Adrenal gland (tissue), 19 donors: ENCODE measurements at places on chromosomes 5 and 9. TPM values are rescaled to one million over a fixed set of nuclear protein-coding genes. Genes with fewer than 3 reads are reported as not detected.
A peak's percentile ranks its signal among the peaks of the same experiment; 100 is the strongest.

GRCh38 chr9:29701559-29701958, 2128.3 kb upstream of the C9orf72 start:
- H3K27me3 ChIP-seq = no peaks in the 10 kb centered on the region
- no peak for DNase-seq
- H3K36me3 ChIP-seq = no peaks in the 10 kb centered on the region
- H3K4me1 ChIP-seq = no peaks in the 10 kb centered on the region

DNA sequence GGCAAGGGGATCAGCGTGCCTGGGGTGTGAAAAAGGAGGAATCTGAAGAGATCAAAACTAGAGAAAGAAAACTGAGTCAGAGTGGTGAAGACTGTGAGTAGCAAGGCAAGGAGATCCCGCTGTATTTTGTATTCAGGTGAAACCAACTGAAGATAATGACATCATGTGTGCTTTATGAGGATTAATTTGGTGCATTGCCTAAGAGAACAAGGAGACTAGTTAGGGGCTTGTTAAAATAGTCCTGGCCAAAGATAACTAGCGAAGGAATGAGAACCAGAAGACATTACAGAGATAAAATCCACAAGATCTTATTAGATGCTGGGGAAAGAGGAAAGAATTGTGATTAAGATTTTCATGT, 16.9 kb upstream of the GPX3 start:
- H3K36me3 ChIP-seq = no peaks in the 10 kb centered on the region
- DNase-seq = no peak

The PCDHA7 gene
- 0.35 TPM for total RNA-seq

- H3K4me1 ChIP-seq = no peaks in the 10 kb centered on the region
- peaks cover 30% of the 10 kb centered on the region for H3K36me3 ChIP-seq
- H3K27ac ChIP-seq = no peak overlapping the region
- no peak for DNase-seq
- no peak overlapping the region for H3K4me3 ChIP-seq
- no peaks in the 10 kb centered on the region for H3K27me3 ChIP-seq
Observed at GRCh38 chr5:113569396-113569795, 55.9 kb downstream of the YTHDC2 start.

The ADCY2 gene
- total RNA-seq = 1.6 TPM

DNA sequence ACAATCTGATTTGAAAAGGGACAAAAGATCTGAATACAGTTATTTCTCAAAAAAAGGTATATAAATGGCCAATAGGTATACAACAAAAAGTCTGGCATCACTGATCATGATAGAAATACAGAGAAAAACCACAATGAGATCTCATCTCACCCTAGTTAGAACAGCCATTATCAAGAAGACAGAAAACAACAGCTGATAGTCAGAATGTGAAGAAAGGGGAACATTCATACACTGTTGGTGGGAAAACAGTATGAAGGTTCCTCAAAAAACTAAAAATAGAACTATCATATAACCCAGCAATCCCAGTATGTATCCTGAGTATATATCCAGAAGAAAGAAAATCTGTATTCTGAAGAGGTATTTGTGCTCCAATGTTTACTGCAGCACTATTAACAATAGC, 75.7 kb upstream of the OR2K2 start:
- peaks cover 57% of the 10 kb centered on the region for H3K36me3 ChIP-seq
- no peak for DNase-seq
- no peaks in the 10 kb centered on the region for H3K27me3 ChIP-seq
- no peaks in the 10 kb centered on the region for H3K4me1 ChIP-seq
- H3K27ac ChIP-seq = no peak overlapping the region
- no peak overlapping the region for H3K4me3 ChIP-seq

- no peak overlapping the region for H3K4me3 ChIP-seq
- no peak overlapping the region for H3K27ac ChIP-seq
Observed at GRCh38 chr5:137438932-137439331, 60.2 kb downstream of the SPOCK1 start.

DNA sequence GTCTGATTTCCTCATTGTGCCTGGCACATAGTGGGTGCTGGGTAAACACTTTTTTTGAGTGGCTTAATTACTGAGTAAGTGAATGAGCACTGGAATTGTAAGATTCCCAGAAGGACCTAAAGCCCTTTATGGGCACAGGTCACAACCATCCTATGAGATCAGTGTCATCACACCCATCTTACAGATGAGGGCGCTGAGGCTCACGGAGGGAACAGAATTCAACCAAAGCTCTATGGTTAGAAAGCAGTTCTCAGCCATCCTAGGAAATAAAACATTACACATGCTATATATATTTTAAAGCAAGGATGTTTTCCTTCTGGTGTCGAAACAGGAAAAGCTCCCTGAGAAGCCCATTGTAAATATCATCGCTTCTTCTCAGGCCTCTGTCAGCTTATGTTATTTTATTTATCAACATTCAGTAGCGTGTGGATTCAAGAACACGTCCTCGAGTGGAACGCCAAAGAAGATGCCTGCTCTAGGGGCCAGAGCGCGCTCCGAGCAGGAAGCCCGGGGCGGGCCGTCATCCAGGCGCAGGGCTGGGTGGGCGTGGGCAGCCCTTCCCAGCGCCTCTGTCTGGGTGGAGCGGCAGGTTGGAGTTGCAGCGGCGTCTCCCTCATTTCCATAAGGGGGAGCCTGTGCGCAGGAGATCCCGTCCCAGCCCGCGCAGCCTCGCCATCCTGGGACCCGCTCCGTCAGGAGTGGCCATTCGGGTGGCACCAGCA, 155.8 kb upstream of the SMIM23 start:
- DNase-seq = peak; percentile 29
- no peaks in the 10 kb centered on the region for H3K4me1 ChIP-seq
- no peak overlapping the region for H3K27ac ChIP-seq
- peaks cover 10% of the 10 kb centered on the region for H3K27me3 ChIP-seq
- H3K36me3 ChIP-seq = no peaks in the 10 kb centered on the region

DNA sequence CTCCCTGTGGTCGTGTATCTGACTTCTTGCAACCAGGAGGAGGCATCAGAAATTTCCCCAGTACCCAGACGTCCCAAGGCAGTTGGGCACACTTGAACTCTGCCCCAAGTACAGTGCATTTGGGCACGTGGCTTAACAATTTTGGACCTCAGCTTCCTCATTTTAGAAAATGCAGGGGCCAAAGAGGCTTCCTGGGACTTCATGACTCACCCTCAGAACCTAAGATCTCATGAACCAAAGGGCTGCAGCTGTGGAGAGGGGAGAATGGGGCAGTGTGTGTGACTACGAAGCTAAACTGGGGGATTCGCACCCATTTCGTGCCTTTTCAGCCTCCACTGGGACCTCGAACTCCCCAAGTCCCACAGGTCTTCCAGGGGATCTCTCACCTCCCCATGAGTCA, 59.2 kb downstream of the SYK start:
- no peak overlapping the region for H3K27ac ChIP-seq
- H3K36me3 ChIP-seq = no peaks in the 10 kb centered on the region
- H3K27me3 ChIP-seq = no peaks in the 10 kb centered on the region
- no peak overlapping the region for H3K4me3 ChIP-seq
- no peaks in the 10 kb centered on the region for H3K4me1 ChIP-seq
- DNase-seq = peak; percentile 45

The PRSS3 gene
- total RNA-seq = 1.8 TPM

- H3K36me3 ChIP-seq = no peaks in the 10 kb centered on the region
- peaks cover 43% of the 10 kb centered on the region for H3K4me1 ChIP-seq
- H3K4me3 ChIP-seq = no peak overlapping the region
- no peak for DNase-seq
- no peak overlapping the region for H3K27ac ChIP-seq
- no peaks in the 10 kb centered on the region for H3K27me3 ChIP-seq
Observed at GRCh38 chr5:38465061-38465460, 91.4 kb downstream of the LIFR start.

DNA sequence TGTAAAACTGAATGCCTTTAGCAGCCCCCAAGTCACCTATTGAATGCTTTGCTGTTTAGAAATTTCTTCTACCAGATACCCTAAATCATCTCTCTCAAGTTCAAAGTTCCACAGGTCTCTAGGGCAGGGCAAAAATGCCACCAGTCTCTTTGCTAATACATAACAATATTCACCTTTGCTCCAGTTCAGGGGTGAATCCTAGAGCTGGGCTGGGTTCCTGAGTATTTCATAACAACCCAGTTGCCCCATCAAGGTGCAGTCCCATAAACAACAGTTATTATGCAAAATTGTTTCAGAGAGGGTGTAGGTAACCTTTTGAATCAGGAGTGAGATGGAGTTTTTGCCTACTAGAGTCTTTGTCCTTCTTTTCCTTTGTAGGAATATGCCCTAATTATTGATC, 19.0 kb upstream of the C1QTNF3 start:
- DNase-seq = no peak
- H3K27ac ChIP-seq = no peak overlapping the region
- no peaks in the 10 kb centered on the region for H3K36me3 ChIP-seq
- H3K27me3 ChIP-seq = no peaks in the 10 kb centered on the region

DNA sequence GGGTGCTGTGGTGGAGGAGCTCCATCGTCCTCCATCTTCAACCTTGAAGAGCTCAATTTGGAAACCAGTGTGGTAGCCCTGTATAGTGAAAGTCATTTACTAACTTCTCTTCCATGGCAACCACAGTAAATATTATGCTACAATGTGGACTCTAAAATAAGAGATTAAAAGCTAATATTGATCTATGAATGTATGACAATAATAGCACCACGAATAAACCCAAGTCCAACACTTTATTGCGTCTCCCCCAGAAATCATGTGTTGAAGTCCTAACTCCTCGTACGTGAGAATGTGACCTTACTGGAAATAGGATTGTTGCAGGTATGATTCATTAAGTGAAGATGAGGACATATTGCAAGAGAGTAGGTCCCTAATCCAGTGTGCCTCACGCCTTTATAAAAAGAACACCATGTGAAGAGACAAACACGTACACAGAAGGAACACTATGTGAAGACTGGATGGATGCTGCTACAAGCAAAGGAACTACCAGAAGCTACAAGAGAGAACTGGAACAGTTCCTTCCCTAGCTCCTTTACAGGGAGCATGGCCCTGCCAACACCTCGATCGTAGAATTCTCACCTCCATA, 276.2 kb downstream of the PDE4D start:
- no peaks in the 10 kb centered on the region for H3K36me3 ChIP-seq
- H3K4me1 ChIP-seq = no peaks in the 10 kb centered on the region
- H3K27me3 ChIP-seq = no peaks in the 10 kb centered on the region
- no peak overlapping the region for H3K4me3 ChIP-seq

- H3K27ac ChIP-seq = peak overlapping the region; percentile 82
- H3K4me1 ChIP-seq = peaks cover 19% of the 10 kb centered on the region
- no peaks in the 10 kb centered on the region for H3K27me3 ChIP-seq
- peaks cover 2% of the 10 kb centered on the region for H3K36me3 ChIP-seq
- DNase-seq = no peak
Observed at GRCh38 chr9:83957248-83957513, 22.8 kb downstream of the HNRNPK start.

- H3K4me3 ChIP-seq = no peak overlapping the region
- no peaks in the 10 kb centered on the region for H3K36me3 ChIP-seq
- DNase-seq = no peak
- no peaks in the 10 kb centered on the region for H3K4me1 ChIP-seq
Observed at GRCh38 chr5:39448506-39449128, 23.8 kb upstream of the DAB2 start.

DNA sequence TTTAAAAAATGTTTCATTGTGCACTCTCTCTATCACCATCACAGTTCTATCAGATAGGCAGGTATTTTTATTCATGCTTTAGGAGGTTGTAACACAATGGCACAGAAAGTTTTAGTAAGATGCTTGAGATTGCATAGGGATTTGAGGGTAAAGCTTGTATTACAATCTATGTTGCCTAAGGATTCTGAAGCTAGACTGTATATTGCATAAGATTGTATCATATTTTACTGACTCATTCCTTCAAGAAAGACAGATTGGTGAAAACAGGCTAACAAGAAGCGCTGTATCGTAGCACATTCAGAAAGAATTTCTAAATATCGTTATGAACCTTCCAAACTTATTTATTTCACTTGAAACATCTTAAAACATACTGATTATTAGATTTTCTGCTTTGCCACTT, 577.7 kb downstream of the EBF1 start:
- no peak overlapping the region for H3K4me3 ChIP-seq
- H3K27ac ChIP-seq = no peak overlapping the region
- DNase-seq = no peak
- no peaks in the 10 kb centered on the region for H3K4me1 ChIP-seq
